ENCODE measurements at places on chromosomes 7 and 10.

DNA sequence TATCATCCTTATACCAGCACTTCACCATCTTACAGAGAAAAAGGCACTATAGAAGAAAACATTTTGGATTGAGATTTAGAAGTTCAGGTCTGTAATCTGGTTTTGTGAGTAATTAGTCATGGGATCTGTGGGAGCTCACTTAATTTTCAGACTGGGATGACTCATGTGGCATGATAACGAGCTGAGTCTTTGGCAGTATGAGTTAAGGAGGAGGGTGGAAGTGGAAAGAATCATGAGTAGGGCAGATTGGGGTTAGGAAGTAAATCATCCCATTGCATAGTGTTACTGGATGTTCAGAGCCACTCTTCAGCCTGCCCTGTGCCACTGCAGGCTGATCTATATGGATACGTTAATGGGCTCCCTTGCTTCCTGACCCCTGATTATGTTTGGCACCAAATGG, 64.9 kb downstream of the ZNF92 start:
- no peak for DNase-seq

GRCh38 chr7:100568896-100569844, 4.5 kb downstream of the SAP25 start:
- peak; percentile 81 for DNase-seq

GRCh38 chr10:16690417-16690816, 126.8 kb downstream of the RSU1 start:
- DNase-seq = no peak

DNA sequence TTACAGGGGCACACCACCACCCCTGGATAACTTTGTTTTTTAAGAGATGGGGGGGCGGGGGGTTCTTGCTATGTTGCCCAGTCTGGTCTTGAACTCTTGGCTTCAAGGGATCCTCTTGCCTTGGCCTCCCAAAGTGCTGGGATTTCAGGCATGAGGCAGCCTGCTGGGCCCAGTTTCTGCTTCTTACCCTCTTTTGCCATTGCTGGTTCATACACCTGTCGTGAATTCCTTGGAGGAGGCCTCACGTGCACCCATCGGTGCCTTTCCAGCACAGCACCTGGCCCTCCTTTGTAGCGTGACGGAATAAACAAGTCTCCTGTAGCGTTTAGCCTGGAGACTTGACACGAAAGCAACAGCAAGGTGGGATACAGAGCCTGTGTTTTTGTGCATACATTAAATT, 75.5 kb downstream of the CARD11 start:
- DNase-seq = no peak

Data from mucosa of descending colon (tissue), 3 donors.